ENCODE measurements at places on chromosomes 3 and 15.

GRCh38 chr15:69490356-69491037 lies 37.9 kb downstream of the RPLP1 start:
- DNase-seq = no peak

GRCh38 chr3:112786881-112787579 lies 59.6 kb downstream of the CD200R1L start:
- no peak for DNase-seq

DNA sequence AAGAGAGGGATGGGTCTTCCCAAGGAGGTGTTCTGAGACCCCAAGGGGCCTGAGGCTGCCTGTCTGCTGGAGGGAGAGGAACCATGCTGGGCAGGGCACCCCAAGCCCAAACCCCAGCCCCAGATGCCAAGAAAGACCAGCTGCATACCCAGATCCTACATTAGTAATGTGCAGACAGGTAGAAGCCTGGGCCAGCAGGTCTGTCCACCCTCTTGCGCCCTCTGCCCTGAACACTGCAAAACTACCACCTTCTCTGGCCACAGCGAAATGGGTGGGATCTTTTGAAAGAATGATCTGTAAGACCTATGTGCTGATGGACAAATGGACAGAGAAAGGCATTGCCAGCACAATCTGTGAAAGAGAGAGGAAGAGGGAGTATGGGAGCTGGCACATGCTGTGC lies 283.2 kb downstream of the EPHB1 start:
- no peak for DNase-seq

DNA sequence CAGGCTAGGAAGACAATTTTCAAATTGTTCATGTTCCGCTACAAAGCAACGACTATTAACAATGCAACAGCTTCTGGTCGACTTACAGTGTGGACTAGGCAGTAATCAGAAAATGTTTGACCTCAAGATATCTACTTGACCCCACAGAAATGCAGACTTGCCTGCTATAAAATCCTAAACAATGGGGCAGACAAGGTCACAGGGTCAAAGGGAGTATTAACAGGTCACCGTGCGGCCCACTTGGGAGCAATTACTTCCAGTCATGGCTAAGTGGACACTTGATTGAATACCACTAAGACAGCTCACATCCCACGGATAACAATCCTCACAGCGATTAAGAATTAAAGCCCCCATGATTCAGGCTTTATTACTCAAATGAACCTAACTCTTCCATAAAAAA lies 58.9 kb downstream of the FOXP1 start:
- DNase-seq = no peak

- no peak for DNase-seq
Observed at GRCh38 chr3:191563722-191564121, 102.8 kb downstream of the PYDC2 start.

- no peak for DNase-seq
Observed at GRCh38 chr15:29756358-29757267, 65.7 kb downstream of the TJP1 start.

- no peak for DNase-seq
Observed at GRCh38 chr15:60494108-60494507, 15.2 kb upstream of the ICE2 start.

- no peak for DNase-seq
Observed at GRCh38 chr3:170594528-170594927, 8.7 kb upstream of the SLC7A14 start.

DNA sequence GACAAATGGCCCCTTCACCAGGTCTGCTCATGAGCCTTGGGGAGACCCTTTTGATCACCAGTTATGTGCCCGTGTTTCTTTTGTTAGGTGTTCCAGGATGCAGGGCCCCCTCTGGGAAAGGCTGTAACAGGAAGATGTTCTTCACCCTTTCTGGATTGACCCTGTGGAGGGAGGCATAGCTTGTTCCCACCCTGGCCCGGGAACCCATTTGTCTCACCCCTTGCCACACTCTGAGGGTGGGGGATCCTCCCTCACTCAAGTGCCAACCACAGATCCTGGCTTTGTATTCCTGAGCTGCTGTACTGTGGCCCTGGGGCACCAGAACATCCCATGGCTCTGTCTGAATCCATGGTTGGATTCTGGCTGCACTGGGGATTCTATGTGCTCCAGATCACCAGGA lies 18.9 kb downstream of the IL16 start:
- no peak for DNase-seq

DNA sequence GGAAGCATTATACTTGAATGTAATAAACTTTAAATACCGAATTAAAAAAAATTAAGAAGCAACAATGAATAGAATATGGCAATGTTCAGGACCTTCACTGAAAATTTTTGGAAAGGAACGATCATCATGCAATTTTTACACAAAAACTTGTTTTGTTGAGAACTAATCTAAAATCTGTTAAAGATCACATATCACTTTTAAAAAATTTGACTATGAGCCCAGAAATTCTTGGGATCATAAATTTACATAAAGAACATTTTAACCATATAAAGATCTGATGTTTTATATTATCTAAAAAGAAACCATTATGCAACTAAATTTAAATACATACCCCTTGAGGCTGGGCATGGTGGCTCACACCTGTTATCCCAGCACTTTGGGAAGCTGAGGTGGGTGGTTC lies 76.2 kb upstream of the MELTF start:
- DNase-seq = no peak

Data from NCI-H1436 treated with DMSO at 0.1 percent for 48 hours (cell line).